GM06990 (cell line): ENCODE measurements at places on chromosomes 2 and 18.

- no peak for DNase-seq
Measured at GRCh38 chr18:37524498-37525261, 40.9 kb downstream of the CELF4 start.

GRCh38 chr2:38174131-38174530 lies 98.2 kb upstream of the CYP1B1 start:
- no peak for DNase-seq

DNA sequence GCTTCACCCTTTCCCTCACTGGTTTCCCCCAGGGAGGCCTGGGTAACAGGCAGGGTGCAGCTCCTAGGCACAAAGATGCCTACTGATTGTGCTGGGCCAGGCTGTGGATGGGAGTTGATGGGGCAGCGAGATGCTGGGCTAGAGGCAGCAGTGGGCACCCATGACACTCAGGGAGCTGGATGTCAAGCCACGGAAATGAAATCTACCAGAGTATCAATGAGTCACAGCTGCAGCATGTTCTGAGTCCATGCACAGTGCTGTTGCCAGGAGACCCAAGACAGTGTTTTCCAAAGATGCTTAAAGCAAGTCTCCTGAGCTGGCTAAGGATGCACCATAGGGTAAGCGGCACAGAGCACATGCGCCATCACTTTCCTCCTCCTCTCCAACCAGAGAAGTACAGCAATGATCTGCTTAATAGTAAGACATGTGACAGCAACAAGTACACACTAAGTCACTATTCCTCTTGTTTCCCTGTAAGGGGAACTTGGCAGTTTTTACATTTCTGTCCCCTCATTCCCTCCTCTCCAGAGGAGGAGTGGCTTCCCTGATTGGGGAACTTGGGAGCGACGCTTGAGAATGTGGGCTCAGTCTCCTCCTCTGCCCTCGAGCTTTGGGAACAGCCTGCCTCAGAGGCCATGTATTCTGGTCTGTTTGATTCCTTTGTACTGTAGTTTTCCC lies 57.2 kb downstream of the CDC42EP3 start:
- DNase-seq, result no peak

- no peak for DNase-seq
Measured at GRCh38 chr2:119801040-119801439, 41.3 kb downstream of the PTPN4 start.

DNA sequence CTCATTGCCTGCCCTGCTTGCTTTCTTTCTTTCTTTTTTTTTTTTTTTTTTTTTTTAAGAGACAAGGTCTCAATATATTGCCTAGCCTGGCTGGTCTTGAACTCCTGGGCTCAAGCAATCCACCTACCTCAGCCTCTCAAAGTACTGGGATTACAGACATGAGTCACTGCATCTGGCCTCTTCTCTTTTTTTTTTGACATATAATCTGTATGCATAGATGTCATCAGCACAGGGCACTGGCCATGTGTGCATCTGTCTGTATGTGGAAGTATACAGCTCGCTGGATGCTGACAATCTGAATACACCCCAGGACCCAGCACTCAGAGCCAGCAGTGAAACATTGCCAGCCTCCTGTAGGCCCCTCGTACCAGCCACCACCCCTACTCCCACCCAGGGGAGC lies 49.5 kb downstream of the TFCP2L1 start:
- no peak for DNase-seq

DNA sequence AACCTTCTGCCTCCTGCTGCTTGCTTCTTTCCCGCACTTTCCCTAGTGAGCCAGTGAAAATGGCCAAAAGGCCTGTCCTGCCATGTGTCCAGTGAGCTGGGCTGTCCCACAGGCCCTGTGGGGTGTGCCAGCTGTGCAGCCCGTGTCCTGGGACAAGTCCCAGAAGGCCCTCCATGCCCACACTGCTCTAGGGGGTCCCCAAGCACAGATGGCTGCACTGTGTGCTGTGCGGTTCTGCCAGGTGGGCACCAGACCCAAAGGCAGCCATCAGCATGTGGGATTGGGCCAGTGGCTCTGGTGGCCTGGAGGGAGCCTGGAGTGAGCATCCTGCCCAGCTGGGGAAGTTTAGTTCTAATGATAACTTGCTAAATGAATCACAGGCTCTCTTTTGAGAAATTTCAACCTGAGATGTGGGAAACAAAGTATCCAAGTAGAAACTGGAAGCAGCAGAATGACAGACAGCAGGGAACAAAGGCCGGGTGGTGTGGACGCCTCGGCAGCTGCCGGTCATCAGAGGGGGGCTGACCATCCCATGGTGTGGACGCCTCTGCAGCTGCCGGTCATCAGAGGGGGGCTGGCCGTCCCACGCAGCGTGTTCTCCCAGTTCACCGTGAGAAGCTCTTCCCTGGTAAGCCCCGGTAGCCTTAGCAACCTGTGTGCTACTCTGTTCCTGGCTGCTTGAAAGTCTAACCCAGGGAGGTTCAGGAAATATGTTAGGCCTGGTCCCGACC lies 9.9 kb upstream of the CNDP2 start:
- DNase-seq, result no peak

- no peak for DNase-seq
Measured at GRCh38 chr2:13005761-13006335, 289.1 kb downstream of the TRIB2 start.

- DNase-seq, result no peak
Measured at GRCh38 chr18:79778291-79778791, 19.4 kb upstream of the KCNG2 start.

GRCh38 chr2:69933839-69934613 lies 19.1 kb downstream of the MXD1 start:
- DNase-seq, result no peak

GRCh38 chr2:174607989-174608865 lies 10.6 kb upstream of the WIPF1 start:
- no peak for DNase-seq

- no peak for DNase-seq
Measured at GRCh38 chr2:207903236-207903635, 122.1 kb downstream of the PLEKHM3 start.

- no peak for DNase-seq
Measured at GRCh38 chr18:34631093-34631966, 78.8 kb upstream of the DTNA start.

DNA sequence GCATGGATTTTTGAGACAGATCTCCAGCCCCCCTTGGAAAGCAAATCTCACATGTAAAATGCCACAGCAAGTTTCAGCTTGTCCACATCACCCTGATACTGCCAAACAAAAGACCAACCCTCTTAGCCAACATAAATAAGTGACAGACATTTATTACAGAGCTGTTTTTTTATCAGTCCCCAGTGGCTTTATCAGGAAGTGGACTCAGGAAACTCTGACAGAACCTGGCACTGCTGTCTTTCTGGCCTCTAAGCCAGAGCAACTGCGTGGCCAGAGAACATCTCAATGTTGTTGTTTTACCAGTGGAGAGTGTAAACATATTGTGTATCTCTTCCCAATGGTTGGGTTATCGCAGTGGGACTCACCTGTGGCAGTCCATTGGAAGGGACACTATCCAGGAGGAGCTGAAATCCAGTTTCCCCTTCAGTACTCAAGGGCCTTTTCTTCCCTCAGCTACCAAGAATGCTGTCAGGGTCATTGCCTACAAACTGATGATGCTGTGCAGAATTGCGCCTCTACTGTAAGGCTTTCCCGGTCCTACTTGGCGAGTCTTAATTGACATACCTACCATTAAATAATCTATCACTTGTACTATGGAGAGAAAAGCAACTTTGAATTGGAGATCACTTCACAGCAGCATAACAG lies 22.0 kb downstream of the SLC14A1 start:
- DNase-seq, result no peak

DNA sequence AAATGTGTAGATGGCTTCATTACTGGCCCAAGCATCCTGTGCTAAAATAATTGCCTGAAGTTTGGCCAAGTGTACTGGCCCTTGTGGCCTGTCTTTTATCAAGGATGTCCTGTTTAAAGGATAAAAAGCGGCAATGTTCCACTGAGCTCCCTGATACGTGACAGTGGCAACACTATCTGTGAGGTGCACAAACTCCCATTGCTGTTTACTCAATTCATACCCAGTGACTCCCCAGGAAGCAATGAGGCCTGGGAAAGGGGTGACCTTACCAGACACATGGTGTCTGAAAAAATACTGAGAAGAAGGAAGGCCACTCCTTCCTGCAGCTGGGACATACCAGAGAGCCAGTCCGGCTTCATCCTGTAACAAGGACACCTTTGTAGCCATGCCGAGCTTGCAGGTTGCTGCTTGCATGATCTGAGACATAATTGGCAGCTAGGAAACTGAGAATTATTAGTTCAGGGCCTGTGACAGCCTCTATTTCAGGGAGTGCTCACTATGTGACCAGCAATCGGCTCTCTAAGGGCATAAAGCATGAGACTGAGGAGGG lies 198.5 kb upstream of the LRATD1 start:
- no peak for DNase-seq

DNA sequence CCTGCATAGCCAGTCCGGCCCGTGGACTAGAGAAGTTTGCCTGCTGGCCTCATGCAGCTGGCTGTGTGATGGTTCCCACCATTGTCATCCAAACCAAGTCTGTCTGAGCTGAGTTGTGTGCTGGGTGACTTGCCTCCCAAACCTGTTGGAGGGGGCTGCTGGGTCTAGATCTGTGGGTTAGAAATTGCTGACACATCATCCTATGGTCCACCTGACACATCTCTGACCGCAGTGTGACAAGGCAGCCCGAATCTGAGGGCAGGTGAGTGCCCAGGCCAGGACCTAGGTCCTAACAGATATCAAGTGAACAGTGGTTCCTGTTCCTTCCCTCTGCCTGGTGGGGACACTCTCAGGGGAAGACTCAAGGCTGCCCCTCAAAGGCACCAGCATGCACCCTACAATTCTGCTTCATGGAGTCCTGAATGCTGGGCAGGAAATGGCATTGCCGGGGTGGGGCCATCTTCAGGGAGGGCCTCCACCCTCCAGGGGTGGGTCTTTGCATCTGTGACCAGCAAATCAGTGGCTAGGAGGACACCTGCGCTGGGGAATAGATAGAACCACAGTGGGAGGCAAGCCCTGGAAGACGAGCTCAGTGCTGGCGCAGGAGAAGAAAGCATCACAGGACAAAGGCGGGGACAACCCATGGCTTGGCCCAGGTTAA lies 117.9 kb upstream of the ID2 start:
- no peak for DNase-seq

DNA sequence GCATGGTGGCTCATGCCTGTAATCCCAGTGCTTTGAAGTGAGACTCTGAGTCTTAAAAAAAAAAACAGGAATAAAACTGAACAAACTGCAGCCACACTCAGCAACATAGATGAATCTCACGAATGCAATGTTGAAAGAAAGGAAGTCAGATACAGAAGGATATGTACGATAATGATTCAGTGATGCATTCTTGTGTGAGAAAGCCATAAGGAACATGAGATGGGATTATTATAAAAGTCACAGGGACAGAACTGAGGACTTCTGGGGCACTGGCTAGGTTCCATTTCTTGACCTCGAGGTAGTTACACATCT lies 56.9 kb upstream of the SMAD2 start:
- DNase-seq, result no peak

DNA sequence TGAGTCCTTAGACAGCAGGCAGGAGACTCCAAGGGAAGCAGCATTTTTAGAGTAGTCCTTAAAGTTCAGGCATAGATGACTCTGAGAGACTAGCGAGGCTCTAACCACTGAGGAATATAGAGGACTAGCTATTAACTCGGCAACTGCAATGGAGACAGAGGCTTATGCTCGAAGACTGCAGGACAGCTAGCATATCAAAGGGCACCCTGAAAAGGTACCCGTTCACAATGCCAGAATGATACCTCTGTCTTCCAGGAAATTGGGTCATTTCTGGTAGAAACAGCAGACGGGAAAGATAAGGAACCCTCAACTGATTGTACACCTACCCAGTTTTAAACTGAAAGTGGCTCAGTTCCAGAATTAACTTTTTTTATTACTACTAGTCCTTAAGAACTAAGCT lies 1204.0 kb upstream of the ZEB2 start:
- no peak for DNase-seq

DNA sequence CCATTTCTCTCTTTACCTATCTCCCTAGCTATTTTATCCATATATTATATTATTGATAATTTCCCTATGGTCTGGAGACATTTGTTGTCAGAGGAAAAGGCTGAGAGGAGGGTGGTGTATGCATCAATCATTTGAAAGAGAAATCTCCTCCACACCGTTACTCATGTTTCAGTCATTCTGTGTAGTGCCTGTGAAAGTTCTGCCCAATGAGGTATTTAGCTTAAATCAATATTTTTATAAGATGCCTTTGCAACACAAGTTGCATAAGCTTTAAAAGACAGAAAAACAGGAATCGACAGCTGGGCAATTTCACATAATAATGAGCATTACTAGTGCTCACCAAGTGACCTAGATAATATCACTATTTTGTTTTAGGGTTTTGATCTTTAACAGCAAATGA lies 363.7 kb upstream of the FSIP2 start:
- DNase-seq, result no peak

GRCh38 chr2:10265329-10266132 lies 37.2 kb upstream of the HPCAL1 start:
- DNase-seq, result no peak

DNA sequence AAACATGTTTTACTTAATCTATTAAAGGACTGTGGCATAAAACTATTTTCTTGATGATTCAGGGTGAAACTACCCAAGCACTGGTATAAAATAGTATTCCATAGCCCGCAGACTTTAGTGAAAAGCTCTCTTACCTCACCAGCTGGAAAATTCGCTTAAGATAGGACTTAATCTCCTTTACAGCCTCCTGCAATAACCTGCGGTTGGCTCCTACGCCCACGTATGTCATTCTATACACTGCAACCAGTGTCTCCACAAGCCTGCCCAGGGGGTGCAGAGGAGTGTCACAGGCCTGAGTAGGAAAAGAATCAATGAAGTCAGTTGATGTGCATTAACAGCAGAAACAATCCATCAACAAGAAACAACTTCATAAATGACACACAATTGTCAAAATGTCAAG lies 11.3 kb upstream of the MPP4 start:
- DNase-seq, result no peak

DNA sequence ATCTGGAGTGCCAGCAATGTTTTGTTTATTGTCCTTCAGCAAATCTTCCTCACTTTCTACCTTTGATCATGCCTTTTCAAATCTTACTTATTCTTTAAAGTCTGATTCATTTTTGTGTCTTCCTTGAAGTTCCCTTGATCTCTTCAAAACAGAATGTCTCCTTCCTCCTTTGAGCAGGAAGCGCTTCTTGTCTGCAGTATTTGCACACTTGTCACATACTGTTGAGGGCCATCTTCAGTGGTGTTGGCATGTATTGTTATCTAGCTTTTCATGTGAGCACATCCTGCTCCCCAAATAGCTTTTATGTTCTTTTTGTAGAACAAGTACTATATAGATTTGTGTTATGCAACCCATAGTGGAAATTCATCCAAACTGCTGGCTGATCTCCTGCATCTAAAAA lies 5.9 kb upstream of the CERS6 start:
- no peak for DNase-seq

- DNase-seq, result no peak
Measured at GRCh38 chr2:42404676-42405075, 43.7 kb upstream of the COX7A2L start.

GRCh38 chr2:152387041-152387440 lies 52.1 kb downstream of the FMNL2 start:
- DNase-seq, result no peak
